Motor neuron (in vitro differentiated cells): ENCODE measurements at places on chromosomes 11 and 22. TPM values are rescaled to one million over a fixed set of nuclear protein-coding genes. Genes with fewer than 3 reads are reported as not detected.

DNA sequence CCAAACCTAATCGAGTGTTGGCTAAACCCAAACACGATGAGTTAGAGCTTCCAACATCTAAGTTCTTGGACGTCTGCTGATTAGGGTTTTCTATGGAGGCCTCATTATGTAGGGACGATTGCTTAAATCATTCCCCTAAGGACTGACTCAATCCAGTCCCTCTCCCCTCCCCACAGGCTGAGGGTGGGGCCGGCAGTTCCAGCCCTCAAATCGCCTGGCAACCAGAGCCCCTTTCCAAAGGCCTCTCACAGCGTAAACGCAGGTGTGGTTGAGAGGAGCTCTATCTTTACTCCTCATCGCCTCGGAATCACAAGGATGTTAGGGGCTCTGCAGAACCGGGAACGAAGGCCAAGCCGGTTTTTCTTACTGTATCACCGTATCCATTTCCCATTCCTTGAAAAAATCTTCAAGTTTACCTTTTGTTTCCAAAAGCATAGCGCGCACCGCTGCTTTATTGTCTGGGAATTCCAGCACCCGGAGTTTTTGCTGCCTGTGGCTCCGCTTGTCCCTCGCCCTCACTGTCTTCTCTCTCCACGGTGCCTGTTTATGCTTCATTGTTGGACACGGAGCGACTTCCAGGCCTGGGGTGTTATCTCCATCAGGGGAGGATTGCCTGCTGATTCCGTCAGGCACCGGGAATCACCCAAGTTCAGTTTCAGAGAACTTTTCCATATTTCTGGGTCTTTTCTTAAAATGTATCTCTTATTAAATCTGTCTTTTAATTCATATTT lies 13.8 kb upstream of the IFITM3 start:
- ATAC-seq: peak; percentile 94

- ATAC-seq: no peak
Measured at GRCh38 chr11:45684440-45684839, 19.0 kb upstream of the CHST1 start.

GRCh38 chr22:24209687-24210086 lies 28.4 kb downstream of the SUSD2 start:
- ATAC-seq: no peak

GRCh38 chr22:35375031-35375430 lies 5.9 kb upstream of the HMOX1 start:
- ATAC-seq: no peak

DNA sequence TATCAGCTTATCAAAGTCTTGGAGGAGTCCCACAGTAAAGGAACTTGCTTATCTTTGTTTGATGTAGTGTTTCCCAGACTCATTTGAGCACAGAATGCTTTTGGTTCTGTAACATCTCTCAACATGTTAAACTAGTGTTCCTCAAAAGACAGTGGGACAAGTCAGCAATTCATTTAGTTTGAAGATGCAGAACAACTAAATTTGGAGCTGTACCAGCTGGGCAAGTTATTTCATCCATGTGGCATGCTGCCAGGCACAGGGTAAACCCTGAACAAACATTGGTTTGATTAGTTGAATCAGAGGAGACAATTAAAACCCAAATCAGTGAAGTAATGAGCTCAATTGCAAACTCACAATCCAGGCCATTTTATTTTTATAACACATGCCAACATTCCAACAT lies 141.2 kb downstream of the CSNK2A3 start:
- ATAC-seq: no peak

DNA sequence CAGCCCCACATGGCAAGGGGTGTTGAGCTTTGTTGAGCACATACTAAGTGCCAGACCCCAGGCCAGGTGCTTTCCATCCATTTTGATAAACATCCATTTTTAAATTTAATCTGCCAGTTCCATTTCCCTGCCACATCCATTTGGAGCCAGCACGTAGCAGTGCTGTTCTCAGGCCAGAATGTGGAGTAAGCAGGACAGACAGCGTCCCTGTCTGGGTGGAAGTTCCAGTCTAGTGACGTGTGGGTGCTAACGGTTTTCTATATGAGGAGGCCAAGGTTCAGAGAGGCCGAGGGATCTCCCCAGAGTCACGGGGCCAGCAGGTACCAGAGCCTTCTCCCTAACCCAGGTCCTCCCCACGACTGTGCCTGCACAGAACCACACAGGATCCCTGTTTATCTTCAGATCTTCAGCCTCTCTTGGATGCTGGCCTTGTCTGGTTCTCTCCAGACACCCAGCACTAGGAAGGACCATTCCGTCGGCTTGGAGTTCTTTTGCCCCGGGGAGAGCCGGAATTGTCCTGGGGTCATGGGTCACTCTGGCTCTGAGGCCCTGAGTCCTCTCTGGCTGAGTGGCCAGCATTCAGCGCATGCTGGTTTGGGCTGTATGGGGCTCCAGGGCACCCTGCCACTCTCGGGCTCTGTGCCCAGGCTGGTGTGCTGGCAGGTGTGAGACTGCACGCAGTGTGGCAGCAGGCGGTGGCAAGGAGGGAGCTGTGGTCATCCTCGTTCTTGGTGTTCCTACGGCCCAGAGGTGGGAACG lies 63.6 kb upstream of the PPARA start:
- no peak for ATAC-seq

- no peak for ATAC-seq
Measured at GRCh38 chr11:84947970-84948580, 679.1 kb downstream of the DLG2 start.

- peak; percentile 73 for ATAC-seq
Measured at GRCh38 chr11:74687237-74688023, 43.8 kb downstream of the CHRDL2 start.

- ATAC-seq: no peak
Measured at GRCh38 chr11:90601261-90601660, 378.4 kb upstream of the CHORDC1 start.

DNA sequence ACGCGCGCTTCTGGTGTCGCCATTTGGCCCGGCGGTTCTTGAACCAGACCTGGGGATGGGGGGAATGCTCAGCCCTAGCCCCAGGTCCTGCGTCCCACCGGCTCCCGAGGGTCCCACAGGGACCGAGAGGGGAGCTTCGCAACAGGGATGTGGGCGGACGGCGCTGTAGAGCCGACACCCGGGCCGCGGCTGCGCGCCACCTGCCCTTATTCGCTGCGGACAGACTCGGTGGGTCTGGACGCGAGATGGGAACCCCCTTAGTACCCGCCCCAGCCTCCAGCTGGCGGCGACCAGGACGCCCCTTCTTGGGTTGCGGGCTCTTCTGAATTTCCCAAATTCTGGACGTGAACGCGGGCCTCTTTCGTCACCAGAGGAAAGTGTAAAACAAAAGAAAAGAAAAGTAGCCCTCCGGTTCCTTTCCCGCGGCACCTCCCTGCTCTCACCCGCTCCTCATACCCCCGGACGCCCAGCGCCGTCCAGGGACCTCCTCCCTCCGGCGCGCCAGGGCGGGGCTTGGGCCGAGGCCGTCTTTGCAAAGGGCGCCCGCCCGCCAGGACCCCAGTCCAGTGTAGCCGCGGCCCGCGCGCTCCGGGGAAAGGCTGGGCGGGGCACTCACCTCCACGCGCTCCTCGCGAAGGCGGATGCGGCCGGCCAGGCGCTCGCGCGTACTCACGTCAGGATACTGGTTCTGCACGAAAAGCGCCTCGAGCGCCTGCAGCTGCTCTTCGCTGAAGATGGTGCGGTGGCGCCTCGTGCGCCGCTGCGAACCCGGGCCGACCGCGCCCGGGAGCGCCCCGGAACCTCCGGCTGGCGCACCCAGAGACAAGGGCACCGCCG lies 827 bp downstream of the GSC2 start:
- peak; percentile 50 for ATAC-seq

- ATAC-seq: no peak
Measured at GRCh38 chr11:28146123-28146751, 38.0 kb downstream of the METTL15 start.

GRCh38 chr11:33610903-33611302 lies 89.7 kb downstream of the C11orf91 start:
- no peak for ATAC-seq

- ATAC-seq: no peak
Measured at GRCh38 chr11:7543302-7543701, 29.5 kb downstream of the PPFIBP2 start.

DNA sequence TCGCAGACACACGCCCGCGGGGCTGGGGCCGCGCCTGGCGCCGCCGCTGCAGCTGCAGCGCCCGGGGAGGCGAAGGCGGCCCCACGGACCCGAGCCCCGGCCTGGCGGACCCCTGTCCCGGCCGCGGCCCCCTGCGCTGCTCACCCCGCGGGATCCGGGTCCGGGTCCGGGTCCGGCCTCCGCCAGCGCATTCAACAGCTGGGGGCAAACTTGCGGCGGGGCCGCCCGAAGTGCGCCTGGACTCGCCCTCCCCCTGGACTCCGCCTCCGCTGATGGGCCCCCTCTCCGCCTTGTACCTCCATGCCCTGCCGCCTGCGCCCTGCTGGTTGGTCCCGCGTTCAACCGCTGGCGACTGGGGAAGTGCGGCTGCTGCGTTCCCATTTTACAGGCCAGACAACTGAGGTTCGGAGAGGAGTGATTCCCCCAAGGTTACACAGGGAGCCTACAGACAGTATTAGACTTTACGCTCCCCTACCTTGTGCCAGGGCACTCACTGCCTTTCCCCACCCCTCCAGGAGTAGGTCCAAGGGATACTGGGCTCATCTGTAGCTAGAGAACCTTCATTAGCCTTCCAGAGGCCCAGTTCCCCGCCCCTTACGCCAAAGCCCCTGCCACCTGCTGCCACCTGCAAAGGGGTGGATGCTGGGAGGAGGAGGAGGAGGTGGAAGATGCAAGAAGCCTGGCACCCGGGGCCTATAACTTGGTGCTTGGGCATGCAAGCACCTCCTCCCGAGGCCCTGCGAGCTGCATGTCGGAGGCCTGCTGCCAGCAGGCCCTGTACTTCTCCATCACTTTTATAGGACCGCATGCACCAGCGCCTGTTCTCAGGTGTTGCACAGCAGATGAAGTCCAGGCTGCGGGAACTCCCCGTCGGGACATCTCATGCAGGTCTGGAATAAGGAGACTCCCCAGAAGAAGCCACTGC lies 694 bp upstream of the ELFN2 start:
- ATAC-seq: no peak

DNA sequence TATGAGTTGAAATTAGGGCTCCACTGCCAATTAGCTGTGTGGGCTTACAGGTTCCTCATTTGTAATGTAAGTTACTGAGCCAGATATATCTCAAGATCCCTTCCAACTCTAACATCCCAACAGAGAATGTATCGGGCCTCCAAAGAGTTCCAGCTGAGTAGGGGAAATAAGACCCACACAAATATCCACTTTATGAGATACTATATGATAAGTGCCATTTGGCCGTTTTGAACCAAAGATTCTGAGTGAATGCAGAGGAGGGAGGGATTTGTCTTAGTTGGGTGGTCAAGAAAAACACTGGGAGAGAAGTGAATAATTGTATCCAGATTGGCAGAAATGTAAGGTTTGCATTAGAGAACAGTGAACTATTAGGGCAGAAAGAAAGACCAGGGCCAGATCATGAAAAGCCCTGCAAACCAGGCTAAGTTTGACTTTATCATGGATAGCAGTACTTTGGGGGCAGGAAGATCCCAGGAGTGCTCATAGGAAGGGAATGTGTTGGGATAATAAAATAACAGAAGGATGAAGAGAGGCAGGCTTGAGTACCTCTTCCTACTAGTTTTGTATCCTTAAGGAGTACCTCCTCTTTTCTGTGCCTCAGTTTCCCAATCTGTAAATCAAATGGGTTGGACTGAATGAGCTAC lies 63.9 kb downstream of the RPL27A start:
- no peak for ATAC-seq

GRCh38 chr11:82507288-82507687 lies 226.4 kb downstream of the FAM181B start:
- ATAC-seq: no peak

DNA sequence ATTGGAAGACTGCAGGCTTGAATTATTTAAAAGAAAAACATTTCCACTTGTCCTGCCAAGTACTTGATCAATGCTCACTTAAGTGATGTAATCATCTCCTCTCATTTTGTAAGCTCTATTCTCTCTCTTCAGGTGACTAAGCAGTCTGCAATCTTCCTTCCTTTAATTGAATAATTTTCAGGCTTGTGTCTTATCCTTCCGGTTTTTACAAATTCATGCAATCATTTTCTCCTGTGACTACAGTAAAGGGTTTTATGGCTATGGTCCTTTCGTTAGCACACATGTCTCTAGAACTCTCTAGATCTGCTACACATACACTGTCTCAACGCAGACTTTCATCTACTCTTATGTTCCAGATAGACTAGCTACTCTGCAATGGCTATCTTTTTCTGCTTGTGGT lies 12.6 kb upstream of the UPB1 start:
- peak; percentile 94 for ATAC-seq

GRCh38 chr11:16096336-16096735 lies 260.0 kb downstream of the SOX6 start:
- no peak for ATAC-seq

GRCh38 chr11:121105481-121106195 lies 4.6 kb downstream of the TECTA start:
- no peak for ATAC-seq

DNA sequence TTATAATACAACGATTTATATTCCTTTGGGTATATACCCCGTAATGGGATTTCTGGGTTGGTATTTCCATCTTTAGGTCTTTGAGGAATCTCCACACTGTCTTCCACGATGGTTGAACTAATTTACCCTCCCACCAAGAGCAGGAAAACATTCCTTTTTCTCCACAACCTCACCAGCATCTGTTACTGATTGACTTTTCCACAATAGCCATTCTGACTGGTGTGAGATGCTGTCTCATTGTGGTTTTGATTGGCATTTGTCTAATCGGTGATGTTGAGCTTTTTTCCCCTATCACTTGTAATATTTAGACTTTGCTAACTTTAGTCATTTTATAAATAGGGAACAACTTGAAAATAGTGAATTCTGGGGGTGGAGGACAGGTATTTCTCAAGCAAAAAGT lies 58.1 kb downstream of the PPFIA1 start:
- ATAC-seq: no peak

DNA sequence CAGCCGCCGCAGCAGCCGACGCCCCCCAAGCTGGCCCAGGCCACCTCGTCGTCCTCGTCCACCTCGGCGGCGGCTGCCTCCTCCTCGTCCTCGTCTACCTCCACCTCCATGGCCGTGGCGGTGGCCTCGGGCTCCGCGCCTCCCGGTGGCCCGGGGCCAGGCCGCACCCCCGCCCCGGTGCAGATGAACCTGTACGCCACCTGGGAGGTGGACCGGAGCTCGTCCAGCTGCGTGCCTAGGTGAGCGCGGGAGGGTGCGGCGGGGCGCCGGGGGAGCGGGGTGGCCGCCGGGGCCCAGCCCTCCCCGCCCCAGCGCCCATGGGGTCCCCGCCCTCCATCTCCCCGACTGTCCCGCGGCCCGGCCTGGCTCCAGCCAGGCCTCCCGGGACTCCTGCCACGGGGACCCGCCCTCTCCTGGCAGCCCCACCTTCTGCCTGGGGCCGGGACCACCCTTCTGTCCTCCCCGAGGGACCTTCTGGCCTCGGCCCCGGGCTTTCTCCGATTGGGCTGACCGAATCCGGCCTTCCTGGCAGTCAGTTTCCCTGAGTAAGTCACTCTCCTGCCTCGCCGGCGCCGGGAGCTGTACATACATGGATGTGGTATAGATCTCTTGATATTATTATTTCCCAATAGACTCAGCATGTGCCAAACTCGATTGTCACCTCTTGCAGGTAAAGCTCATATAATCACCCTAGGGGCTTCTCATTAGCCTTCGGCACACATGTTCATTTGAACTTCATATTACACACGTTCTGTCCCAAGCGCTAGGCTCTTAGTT lies 720 bp downstream of the PACS1 start:
- peak; percentile 38 for ATAC-seq

The SLCO2B1 gene
- total RNA-seq: 8.9 and 9.0 TPM in 2 replicates

The HTR3B gene
- total RNA-seq: 0.35 TPM in 1 of 2 replicates, not detected in the other

The CNTN5 gene
- 3.1 and 3.3 TPM in 2 replicates for total RNA-seq

The BRSK2 gene
- total RNA-seq: 0.75 and 1.2 TPM in 2 replicates

The PGA5 gene
- not detected in 2 replicates for total RNA-seq

The SAA4 gene
- total RNA-seq: not detected in 2 replicates

The MICAL2 gene
- 33.6 and 36.9 TPM in 2 replicates for total RNA-seq

The OR2AG2 gene
- 0.05 and 0.19 TPM in 2 replicates for total RNA-seq

The OR10D3 gene
- total RNA-seq: 0.06 TPM in 1 of 2 replicates, not detected in the other

The NXPE4 gene
- total RNA-seq: not detected in 2 replicates

The HEPN1 gene
- total RNA-seq: not detected in 2 replicates
